Activated naive CD8-positive, alpha-beta T cell treated with anti-CD3 and anti-CD28 coated beads, Interleukin-2, amount 10 ng/mL, durations not matched to agents 7 days and 5 days (primary cell): ENCODE measurements at places on chromosomes 3 and 15. TPM values are rescaled to one million over a fixed set of nuclear protein-coding genes. Genes with fewer than 3 reads are reported as not detected.

DNA sequence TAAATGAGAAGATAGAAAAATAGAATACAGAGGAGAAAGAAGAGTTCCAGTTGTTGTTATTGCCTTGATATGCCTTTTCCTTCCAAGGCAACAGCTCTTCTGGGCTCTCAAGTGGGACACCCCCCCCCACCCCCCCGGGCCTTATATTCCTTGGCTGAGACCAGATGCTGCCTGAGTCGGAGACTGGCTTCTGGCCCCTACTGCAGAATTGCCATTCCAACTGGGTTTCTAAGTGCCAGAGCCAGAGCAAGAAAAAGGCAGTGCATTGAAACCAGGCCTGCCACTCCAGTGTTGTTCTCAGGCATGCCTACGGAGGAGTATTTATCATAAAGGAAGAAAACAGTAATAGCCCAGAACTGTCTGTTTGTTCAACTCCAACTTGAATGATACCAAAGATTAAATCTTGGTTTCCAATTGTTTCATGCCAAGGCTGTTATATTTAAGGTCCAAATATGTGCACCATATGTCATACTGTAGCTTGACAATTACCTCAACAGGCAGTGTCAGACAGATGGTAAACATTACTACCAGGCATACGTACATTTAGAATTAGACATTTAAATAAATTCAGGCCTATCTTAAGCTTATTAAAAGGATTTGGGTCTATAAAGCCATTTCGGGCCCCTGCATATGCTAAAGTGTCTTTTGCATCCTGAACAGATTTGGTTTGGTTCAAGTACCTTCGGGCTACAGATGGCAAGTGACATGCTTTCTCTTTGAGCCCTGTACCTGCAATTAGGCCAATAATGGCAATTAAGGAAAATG lies 209.9 kb upstream of the SEMA6D start:
- no peak overlapping the region for H3K4me3 ChIP-seq
- H3K27ac ChIP-seq = no peak overlapping the region
- H3K4me1 ChIP-seq = no peaks in the 10 kb centered on the region
- DNase-seq = no peak

GRCh38 chr15:31481142-31481541 lies 154.5 kb downstream of the KLF13 start:
- H3K27me3 ChIP-seq = no peaks in the 10 kb centered on the region
- H3K36me3 ChIP-seq = peaks cover 25% of the 10 kb centered on the region
- DNase-seq = no peak
- peak overlapping the region; percentile 57 for H3K4me3 ChIP-seq
- H3K4me1 ChIP-seq = peaks cover 45% of the 10 kb centered on the region
- H3K27ac ChIP-seq = peak overlapping the region; percentile 54

Gene ARPIN
- total RNA-seq = 0.06 TPM

- no peak for DNase-seq
- H3K4me1 ChIP-seq = no peaks in the 10 kb centered on the region
- H3K36me3 ChIP-seq = no peaks in the 10 kb centered on the region
- no peak overlapping the region for H3K27ac ChIP-seq
- H3K27me3 ChIP-seq = no peaks in the 10 kb centered on the region
These were observed 15.9 kb downstream of the CADPS start for GRCh38 chr3:62859203-62859791.

Gene CX3CR1
- total RNA-seq = 0.94 TPM

Gene NEO1
- total RNA-seq = 3.4 TPM

DNA sequence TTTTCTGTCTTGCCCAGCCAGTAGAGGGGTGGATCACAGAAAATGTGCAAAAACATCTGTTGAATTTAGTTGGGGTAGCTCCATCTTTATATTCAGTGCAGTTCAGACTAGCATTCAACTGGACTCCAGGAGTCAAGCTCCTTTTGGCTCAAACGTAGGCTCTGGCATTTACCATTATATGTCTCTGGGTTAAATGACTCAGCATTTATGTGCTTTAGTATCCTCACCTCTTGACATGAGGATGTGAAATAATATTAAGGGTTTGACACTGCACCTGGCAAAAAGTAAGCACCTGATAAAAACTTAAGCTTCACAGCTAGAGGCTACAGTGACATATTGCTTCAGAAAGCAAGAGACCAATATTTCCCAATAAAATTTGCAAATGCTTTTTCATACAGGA lies 14.8 kb downstream of the PRC1 start:
- H3K36me3 ChIP-seq = peaks cover 58% of the 10 kb centered on the region
- peaks cover 20% of the 10 kb centered on the region for H3K4me1 ChIP-seq
- H3K27me3 ChIP-seq = no peaks in the 10 kb centered on the region
- H3K4me3 ChIP-seq = no peak overlapping the region
- no peak for DNase-seq
- H3K27ac ChIP-seq = peak overlapping the region; percentile 45

GRCh38 chr15:49860101-49860500 lies 239.3 kb downstream of the DTWD1 start:
- no peaks in the 10 kb centered on the region for H3K4me1 ChIP-seq
- H3K36me3 ChIP-seq = peaks cover 14% of the 10 kb centered on the region
- H3K4me3 ChIP-seq = no peak overlapping the region

- peaks cover 9% of the 10 kb centered on the region for H3K27me3 ChIP-seq
- peaks cover 19% of the 10 kb centered on the region for H3K4me1 ChIP-seq
- DNase-seq = no peak
These were observed 57.9 kb downstream of the ARHGAP31 start for GRCh38 chr3:119352034-119352609.

GRCh38 chr3:31157893-31158620 lies 263.6 kb upstream of the GADL1 start:
- no peak for DNase-seq
- no peak overlapping the region for H3K27ac ChIP-seq
- no peak overlapping the region for H3K4me3 ChIP-seq
- H3K36me3 ChIP-seq = peaks cover under 1% of the 10 kb centered on the region
- H3K27me3 ChIP-seq = no peaks in the 10 kb centered on the region

DNA sequence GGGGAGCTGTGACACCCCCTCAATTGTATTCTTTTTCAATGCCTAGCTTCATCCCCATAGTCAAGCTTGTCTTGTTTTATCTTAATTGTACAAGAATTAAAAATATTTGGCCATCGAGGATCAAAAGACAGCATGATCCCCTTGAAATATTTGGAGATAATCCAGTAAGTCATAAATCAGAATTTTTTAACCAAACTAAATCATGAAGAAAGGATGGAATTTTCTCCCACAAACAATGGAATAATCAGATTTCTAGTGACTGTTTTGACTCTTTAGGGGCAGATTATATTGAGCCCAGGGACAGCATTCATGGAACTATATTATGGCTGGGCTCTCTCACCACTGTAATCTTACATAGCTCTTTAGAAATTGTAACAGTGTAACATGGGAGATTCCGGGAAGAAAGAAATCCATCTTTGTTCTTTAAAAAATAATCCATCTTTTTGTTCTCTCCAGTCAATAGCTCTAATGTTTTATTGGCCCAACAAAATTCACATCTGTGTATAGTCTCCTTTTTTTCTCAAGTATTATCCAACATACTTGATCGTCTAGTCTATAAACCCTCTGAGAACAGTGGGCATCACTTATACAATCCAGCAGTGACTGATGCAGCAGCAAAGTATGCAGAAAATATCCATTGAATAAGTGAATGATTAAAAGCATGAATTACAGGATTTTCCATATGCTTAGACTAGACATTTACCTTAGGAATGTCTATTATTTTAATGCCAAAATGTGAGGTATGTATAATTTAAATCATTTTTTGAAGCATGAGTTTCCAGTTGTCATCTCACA lies 277.0 kb upstream of the PLSCR5 start:
- no peaks in the 10 kb centered on the region for H3K27me3 ChIP-seq
- no peak for DNase-seq
- H3K36me3 ChIP-seq = no peaks in the 10 kb centered on the region
- no peaks in the 10 kb centered on the region for H3K4me1 ChIP-seq
- no peak overlapping the region for H3K4me3 ChIP-seq
